ENCODE measurements at places on chromosomes 6 and 20.

DNA sequence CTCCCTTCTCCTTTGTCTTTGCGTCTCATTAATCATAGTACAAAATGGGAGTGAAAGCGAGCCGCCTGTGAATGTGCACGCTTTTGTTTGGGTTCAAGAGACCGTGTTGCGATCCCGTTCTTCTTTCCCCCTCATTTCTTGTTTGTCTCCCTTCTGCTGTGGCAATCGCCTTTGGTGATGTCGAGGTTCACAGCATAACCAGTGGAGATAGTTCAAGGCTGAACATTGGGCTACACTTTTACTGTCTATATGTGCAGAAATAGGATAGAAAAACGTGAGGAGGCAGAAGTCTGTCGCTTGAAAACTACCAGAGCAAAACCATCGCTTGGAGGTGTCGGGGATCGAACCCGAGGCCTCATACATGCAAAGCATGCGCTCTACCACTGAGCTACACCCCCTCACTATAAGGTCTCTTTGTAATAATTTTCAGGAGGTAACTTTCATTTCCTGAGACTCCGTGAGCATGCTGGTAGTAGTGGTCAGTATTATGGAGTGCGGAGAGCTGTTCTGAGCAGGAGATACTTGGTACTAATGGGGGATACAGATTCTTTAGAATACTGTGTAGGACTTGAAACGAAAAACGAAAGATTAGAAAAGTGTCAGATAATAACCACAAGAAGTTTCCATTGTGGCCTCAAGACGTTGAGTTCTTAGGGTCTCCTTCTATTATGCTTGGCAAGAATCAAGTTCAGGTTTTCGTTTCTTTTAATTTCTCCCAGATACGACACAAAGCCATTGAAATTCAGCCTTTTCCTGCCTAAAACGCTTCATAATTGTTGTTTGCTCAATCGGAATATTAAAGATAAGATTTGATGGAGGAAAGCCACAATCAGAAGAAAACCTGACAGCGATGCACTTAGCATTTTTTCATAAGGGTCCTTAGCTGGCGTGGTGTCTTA lies 106.6 kb downstream of the TRIM27 start:
- DNase-seq: no peak

- DNase-seq: no peak
Observed at GRCh38 chr6:134669485-134669884, 280.4 kb downstream of the ALDH8A1 start.

GRCh38 chr6:42405021-42405420 lies 46.7 kb downstream of the TRERF1 start:
- no peak for DNase-seq

DNA sequence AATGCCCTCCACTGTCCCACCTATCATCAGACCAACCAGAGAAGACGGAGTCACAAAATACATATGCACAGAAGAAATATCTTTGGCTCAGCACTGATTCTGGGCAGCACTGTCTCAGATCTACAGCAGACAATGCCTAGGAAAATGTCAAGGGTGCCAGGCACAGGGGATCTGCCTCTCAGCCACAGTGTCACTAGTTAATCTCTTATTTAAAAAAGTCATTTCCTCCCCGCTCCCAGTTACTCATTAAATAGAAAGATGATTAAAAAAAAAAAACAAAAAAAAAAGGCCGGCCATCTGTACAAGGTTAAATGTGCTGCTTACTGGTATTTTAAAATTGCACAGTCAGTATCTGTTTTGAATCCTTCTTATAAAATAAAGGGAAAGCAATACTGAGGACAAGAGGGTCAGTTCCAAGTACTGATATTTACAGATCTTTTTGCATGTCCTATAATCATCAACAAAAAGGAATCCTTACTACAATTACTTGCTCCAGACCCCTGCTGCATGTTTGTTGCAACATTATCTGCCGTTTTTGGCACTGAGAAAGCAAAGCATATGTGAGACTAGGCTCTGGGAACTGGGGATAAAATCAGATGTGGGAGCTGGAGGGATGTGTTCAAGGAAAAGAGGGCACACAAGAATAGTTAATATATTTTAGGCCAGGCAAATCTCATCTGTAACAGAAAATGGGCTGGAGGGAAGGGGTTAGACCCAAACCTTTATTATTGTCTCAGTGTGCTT lies 299.3 kb downstream of the KIF16B start:
- DNase-seq: no peak

- DNase-seq: no peak
Observed at GRCh38 chr6:56521976-56522375, 120.7 kb downstream of the DST start.

DNA sequence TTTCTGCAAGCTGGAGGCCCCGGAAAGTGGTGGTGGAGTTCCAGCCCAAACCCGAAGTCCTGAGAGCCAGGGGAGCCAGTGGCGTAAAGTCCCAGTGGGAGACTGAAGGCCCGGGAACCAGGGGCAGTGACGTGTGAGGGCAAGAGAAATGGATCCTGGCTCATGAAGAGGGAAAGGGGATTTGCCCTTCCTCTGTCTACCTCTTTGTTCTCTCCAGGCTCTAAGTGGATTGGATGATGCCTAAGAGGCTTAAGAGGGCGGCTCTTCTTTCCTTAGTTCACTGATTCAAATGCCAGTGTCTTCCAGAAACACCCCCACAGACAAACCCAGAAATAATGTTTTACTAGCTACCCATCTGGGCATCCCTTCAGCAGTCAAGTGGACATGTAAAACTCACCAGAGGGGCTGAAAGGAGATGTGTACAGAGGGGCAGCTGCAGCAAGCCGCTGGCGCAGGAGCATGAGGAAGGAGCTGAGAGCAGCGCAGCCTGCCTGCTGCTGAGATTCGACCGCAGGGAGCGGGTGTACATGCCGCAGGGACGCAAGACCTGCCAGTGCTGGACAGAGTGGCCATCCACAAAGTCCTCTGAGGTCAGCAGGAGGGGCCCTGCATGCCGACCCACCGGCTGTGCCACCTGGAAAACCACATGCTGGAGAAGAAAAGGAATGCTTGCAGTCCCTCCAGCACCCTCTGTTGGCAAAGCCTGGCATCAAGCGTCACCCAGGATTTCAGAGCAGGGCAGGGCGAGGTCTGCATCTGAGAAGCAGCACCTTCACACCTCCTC lies 29.5 kb downstream of the CDYL start:
- DNase-seq: no peak

DNA sequence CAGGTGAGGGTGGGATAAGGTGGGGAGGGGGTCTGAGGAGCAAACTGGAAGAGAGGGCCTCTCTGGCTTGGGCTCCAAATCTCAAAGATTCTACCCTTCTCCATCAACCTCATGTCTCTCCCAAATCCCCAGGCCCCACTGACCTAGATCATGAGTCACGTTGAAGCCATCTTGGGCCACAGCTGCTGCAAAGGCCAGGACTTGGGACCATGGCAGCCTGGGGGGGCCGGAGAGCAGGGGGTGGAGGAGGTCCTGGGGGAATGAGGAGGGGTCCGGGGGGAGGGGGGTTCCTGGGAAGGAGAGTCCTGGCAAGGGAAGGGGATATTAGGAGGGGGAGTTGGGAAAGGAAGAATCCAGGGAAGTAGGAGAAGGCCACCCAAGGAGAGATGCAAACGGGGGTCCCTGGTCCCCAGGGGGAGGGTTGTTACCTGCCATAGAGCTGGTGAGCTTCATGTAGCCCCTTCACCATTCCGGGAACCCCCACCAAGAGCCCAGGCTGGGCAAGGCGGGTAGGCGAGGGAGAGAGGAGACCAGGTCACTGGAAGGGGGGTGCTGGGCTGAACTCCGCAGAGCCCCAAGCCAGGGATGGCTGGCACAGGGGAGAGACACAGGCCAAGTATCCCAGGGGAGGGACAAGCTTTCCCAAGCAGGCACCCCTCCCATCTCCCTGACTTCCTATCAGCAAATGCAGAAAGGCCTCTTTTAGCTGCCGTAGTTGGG lies 12.7 kb downstream of the GGT7 start:
- DNase-seq: no peak

GRCh38 chr6:21666201-21666691 lies 72.7 kb downstream of the SOX4 start:
- DNase-seq: no peak

GRCh38 chr6:40645043-40645442 lies 57.9 kb upstream of the LRFN2 start:
- DNase-seq: no peak

DNA sequence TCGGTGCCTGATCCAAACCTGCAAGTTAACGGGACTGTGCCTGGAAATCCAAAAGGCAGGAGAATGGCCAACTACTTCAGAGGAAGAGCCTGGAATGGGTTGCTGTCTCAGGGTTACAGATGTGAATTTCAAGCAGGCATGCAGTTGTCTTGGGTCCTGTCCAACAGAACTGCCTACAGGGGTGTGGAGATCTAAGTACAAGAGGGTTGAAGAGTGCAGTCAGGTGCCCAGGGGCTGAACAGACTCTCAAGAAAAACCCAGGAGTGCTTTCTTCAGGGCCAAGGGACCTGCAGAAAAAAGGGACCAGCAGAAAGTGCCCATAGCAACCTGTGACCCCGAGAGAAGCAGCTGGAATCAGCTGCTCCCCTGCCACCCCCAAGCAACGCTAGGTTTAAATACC lies 71.0 kb downstream of the PREP start:
- no peak for DNase-seq

GRCh38 chr20:49446808-49447207 lies 35.7 kb downstream of the KCNB1 start:
- DNase-seq: no peak

- DNase-seq: no peak
Observed at GRCh38 chr6:91879386-91879995, 1292.6 kb upstream of the MAP3K7 start.

DNA sequence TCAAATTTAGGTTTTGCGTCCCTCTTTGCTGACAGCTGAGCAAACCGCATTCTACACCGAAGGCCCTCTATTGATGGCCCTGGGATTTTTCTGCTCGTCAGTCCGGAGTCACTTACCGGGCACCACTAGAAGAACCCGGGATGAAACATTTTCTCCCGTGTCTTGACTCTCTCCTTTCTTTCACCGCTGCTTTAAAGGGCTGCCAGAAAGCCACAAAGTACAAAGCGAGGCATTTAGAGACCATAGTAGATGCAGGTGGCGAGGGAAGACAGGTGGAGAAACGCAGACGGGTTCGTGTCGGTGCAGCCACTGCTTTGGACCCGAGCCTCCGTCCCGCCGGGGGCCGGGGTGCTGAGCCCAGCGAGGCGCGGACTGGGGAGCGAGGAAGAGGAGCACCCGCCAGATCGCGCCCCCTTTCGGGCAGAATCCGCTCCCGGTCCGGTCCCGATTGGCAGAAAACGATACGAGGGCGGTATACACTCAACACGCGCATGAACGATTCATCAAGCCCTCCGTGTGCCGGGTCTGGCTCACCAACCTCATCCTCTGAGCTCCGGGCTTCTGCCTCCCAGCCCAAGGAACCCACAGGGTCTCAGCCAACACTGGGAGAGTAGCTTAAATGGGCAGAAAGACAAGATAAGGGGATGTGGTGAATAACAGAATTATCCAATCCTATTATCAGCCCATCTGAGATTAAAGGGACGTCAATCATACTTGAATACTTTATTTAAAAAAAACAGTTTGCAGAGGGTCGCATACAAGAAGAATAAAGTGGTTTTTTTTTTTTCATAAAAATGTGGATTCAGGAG lies 84.9 kb downstream of the TRIM27 start:
- DNase-seq: peak; percentile 50

DNA sequence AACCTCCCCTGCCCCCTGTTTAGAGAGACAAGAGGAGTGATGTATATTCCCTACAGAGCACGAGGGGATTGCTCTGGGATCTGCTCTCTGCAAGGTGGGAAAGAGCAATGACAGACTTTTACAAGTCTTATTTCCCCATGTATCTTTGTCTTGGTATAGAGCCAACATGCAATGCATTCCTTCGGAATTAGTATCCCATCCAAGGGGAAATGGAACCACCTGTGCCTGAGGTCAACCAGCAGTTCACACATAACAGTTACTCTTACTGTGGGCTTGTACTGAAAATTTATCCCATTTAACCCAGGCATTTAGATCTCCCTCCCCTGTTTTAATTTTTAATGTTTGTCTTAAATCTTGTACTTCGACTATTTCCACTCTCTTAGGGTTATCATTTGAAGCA lies 250.4 kb downstream of the C6orf118 start:
- no peak for DNase-seq

- DNase-seq: no peak
Observed at GRCh38 chr20:20993372-20993771, 112.8 kb downstream of the LINC00237 start.

GRCh38 chr6:73062837-73063236 lies 162.5 kb downstream of the KHDC1L start:
- no peak for DNase-seq

DNA sequence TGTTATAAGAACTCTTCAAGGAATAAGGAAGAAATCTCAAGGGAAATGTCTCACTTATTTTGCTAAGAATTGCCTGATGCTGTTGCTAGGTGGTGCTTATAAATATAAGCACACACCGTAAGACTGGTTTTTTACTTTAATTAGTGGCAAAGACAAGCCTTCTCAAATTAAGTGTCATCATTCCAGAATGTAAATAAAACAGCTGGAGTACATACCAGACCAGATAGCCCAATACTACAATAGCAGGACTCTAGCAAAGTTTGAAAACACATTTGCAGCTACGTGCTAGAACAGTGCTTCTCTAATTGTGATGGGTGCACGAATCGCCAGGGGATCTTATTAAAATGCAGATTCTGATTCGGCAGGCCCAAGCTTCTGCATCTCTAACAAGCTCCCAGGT lies 6.8 kb downstream of the CNKSR3 start:
- DNase-seq: no peak

- DNase-seq: no peak
Observed at GRCh38 chr20:528923-529604, 14.5 kb downstream of the CSNK2A1 start.

DNA sequence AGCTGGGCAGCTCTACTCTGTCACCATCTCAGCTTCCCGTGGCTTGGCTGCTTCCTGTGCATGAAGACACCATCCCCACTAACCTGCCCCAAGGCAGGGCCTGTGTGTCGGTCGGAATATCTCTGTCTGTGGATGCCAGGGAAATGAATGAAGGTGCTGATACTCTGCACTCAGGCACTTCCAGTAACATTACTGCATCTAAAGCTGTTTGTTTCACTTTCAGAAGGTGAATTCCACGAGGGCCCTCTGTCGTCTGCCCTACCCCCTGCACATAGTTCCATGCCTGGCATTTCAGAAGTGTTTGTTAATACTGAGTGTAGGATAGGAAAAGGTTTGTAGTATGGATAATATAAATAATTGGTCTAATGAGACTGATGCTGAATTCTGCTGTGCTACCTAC lies 114.7 kb upstream of the GMDS start:
- no peak for DNase-seq

DNA sequence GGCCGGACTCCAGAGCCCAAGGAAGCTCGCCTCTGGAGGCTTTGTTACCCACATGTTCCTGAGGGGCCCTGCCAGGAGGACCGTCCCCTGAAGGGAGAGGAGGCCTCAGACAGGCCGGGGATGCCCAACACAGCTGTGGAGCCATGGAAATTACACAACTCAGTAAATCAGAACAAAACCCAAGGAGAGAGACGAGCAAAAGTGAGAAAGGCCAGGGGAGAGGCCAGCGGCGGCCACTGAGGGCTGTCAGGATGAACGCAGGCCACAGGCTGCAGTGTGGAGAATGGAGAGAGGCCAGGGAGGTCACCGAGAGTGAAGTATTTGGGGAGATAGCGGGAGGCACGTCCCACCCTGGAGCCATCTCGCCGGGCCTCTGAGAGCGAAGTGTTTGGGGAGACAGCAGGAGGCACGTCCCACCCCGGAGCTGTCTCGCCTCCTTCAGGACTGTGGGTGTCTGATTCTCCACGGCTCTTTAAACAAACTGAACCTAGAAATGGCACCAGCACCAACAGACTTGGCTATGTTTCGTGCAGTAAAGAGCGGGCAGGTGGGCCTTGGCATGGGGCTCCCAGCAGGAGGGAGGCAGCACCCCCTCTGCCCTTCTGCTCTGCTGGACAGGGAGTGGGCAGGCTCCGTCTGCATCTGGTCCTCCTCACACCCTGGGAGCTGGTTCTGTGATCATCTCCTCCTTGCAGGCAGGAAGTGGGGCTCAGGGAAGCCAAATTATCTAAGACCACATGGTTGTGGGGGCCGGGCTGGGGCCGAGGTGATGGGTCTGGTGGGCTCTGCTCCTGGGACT lies 91.0 kb downstream of the YTHDF1 start:
- no peak for DNase-seq
